CD4-positive, alpha-beta T cell treated with Interleukin-10 for 1 hour (primary cell): ENCODE measurements at places on chromosomes 3 and 15.

DNA sequence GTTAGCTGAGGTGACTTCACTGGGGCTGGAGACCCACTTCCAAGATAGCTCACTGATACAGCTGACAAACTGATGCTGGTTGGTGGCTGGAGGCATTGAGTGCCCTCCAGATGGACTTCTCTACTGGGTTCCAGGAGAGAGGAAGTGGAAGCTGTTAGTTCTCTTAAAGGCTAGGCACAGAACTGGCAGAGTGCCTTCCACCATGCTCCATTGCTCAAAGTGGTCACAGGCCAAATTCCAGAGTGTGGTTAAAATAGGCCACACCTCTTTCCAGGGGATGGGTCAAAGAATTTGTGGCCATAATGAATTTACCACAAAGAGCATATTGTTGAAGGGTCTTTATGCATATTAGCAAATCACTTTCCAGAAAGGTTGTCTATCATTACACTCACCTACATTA is 74.2 kb downstream of the NMD3 start:
- DNase-seq: no peak

- DNase-seq: no peak
Observed at GRCh38 chr15:38299216-38299615, 46.6 kb downstream of the SPRED1 start.

GRCh38 chr3:38004415-38005075 is 14.0 kb downstream of the VILL start:
- DNase-seq: peak; percentile 69

- DNase-seq: no peak
Observed at GRCh38 chr3:101637451-101637850, 39.5 kb downstream of the ZBTB11 start.
